H9 (cell line): ENCODE measurements at places on chromosomes 3 and 15.
A peak's percentile ranks its signal among the peaks of the same experiment; 100 is the strongest.

DNA sequence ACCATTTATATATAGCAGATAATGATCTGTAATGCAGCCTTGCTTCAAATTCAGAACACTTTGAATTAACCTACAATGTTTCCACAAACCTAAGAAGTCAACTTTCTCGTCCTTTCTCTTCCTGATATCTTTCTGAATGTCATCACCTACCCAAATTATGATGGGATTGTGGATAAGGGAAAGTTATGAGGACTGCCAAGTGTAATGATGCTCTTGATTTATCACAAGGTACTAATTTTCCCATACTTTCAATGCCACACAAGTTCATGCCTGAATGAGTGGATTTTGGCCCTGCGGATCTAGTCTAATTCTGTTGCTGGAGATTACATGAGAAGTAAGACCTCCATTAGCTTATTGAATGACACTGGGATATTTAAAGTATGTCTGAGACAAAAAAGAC lies 82.6 kb upstream of the NANOGP8 start:
- H3K27ac ChIP-seq, result no peak overlapping the region
- no peak for DNase-seq
- H3K4me1 ChIP-seq, result no peaks in the 10 kb centered on the region
- H3K4me3 ChIP-seq, result no peak overlapping the region
- no peaks in the 10 kb centered on the region for H3K27me3 ChIP-seq

- H3K36me3 ChIP-seq, result no peaks in the 10 kb centered on the region
- H3K4me1 ChIP-seq, result peaks cover 12% of the 10 kb centered on the region; the same call in 1 of the 2 replicates
- H3K4me3 ChIP-seq, result peak overlapping the region; percentile 91
- H3K27ac ChIP-seq, result no peak overlapping the region
- peak; percentile 47 for DNase-seq
Observed at GRCh38 chr3:53161820-53162671, 1.0 kb downstream of the PRKCD start.

- no peaks in the 10 kb centered on the region for H3K27me3 ChIP-seq
- no peak overlapping the region for H3K4me3 ChIP-seq
- peaks cover 2% of the 10 kb centered on the region; the same call in 1 of the 2 replicates for H3K4me1 ChIP-seq
- peaks cover 5% of the 10 kb centered on the region; the same call in 1 of the 2 replicates for H3K36me3 ChIP-seq
Observed at GRCh38 chr15:67125589-67126502, 60.4 kb downstream of the SMAD3 start.

GRCh38 chr3:102394517-102394916 lies 40.3 kb upstream of the ZPLD1 start:
- no peaks in the 10 kb centered on the region for H3K4me1 ChIP-seq
- H3K27ac ChIP-seq, result no peak overlapping the region
- H3K27me3 ChIP-seq, result no peaks in the 10 kb centered on the region

GRCh38 chr15:59200560-59200959 lies 6.1 kb upstream of the LDHAL6B start:
- no peak overlapping the region for H3K4me3 ChIP-seq
- no peaks in the 10 kb centered on the region for H3K27me3 ChIP-seq
- peaks cover 88% of the 10 kb centered on the region for H3K36me3 ChIP-seq
- H3K4me1 ChIP-seq, result no peaks in the 10 kb centered on the region
- no peak overlapping the region for H3K27ac ChIP-seq
- no peak for DNase-seq

GRCh38 chr3:34237946-34238345 lies 439.5 kb downstream of the PDCD6IP start:
- no peaks in the 10 kb centered on the region for H3K4me1 ChIP-seq
- DNase-seq, result no peak
- H3K27me3 ChIP-seq, result no peaks in the 10 kb centered on the region
- no peak overlapping the region for H3K27ac ChIP-seq

DNA sequence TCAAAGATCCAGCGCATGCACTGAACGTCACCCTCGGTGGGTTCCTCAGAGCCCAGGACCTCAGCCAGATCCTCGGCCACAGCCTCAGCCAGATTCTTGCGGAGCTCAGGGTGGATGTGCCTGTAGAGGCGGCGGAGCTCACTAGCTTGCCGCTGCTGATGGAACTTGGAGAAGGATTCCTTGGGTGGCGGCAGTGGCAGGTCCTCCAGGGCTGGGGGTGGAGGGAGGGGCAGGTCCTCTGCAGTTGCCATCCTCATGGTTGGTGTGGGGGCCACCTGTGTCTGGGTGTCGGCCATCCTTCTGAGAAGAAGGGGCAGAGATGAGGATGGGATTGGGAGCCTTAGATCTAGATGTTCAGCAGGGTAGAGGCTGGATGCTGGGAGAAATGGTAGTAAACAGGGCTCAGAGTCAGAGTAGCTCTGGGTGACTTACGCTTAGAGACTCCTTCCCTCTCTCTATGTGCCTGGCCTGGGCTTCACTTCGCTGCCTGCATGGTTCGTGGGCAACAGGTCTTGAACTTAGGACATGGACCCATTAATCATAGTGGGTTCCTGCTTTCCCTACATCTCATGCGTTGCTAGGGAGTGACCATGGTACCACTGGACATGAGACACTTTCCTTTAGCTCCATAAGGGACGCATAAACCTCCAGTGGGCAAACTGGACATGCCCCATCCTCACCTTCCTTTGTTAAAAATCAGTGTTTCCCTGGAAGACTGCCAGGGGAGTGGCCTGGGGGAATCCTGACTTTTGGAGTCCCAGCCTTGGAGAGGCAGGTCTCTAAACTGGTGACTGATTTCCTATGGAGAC lies 3.0 kb downstream of the XIRP1 start:
- DNase-seq, result peak; percentile 14
- H3K4me3 ChIP-seq, result no peak overlapping the region
- H3K27ac ChIP-seq, result no peak overlapping the region
- H3K27me3 ChIP-seq, result no peaks in the 10 kb centered on the region
- no peaks in the 10 kb centered on the region for H3K36me3 ChIP-seq
- peaks cover 4% of the 10 kb centered on the region; the same call in 1 of the 2 replicates for H3K4me1 ChIP-seq

DNA sequence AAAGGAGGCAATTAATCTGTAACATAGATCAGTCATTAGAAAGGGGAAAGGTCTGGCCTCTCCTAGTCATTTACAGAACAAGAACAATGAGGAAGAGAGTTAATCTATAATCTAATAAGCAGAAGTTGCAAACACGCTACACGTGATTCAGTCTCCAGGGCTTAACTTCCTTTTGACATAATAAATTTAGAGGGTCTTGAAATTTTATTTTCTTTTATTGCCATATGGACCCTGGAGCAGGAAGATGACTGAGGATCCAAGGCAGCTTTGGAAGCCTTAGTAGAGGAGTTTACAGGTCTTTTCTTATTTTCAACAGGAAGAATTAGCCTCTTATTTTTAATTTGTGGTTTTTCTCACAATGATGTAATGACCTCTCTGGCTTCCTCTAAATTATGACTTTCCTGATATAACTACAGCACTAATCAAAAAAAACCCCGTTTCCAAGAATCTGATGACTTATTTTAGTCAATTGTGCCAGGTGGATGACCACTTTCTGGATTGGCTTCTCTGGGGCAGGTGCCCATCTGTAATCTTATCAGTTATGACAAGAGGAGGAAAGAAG lies 32.2 kb downstream of the ADGRG7 start:
- H3K4me1 ChIP-seq, result no peaks in the 10 kb centered on the region
- DNase-seq, result no peak
- no peaks in the 10 kb centered on the region for H3K27me3 ChIP-seq
- H3K27ac ChIP-seq, result no peak overlapping the region
- H3K36me3 ChIP-seq, result no peaks in the 10 kb centered on the region
- no peak overlapping the region for H3K4me3 ChIP-seq

GRCh38 chr15:67808821-67809220 lies 16.5 kb upstream of the SKOR1 start:
- H3K4me3 ChIP-seq, result no peak overlapping the region
- H3K27ac ChIP-seq, result no peak overlapping the region
- H3K36me3 ChIP-seq, result no peaks in the 10 kb centered on the region
- peaks cover 2% of the 10 kb centered on the region; the same call in 1 of the 2 replicates for H3K4me1 ChIP-seq
- peak; percentile 12 for DNase-seq
- H3K27me3 ChIP-seq, result no peaks in the 10 kb centered on the region

DNA sequence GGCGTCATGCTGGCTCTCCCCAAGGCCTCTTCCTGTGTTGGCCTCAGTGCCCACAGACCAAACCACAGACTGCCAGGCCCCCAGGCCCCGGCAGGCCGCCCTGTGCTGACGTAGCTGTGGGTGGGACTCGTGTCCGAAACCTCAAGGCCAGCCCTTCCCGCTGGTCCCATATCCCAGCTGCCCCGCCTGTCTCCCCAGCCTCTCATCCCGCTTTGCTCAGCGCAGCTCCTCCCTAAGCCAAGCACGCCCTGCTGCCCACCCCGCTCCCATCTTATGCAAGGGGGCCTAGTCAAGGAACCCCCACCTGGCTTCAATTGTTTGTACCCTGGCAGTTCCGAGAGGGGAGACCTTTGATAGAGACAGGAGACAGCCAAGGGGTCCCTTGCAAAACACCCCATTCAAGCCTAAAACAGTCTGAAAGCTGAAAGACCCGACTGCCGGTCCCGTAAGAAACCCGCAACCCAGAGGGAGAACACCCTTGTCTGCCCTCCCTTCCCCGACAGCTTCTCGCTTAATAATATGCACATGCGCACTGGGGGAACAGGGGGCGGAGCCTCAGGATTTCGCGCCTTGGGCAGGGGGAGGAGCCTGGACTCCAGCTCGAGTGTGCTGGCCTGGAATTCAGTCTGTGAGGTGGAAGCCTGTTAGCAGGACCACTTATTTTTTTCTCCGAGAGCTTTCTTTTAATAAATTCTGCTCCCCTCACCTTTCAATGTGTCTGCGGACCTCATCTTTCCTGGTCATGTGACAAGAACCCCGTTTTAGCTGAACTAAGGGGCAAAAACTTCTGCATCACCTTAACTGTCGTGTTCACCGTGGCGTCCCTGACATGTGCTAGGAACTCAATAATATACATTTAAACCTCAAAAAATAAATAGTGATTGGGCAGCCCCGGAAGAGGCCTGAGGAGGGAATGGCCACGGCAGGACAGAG lies 17.2 kb downstream of the TNFAIP8L3 start:
- peak overlapping the region; percentile 36 for H3K4me3 ChIP-seq
- peak; percentile 91 for DNase-seq
- no peaks in the 10 kb centered on the region for H3K36me3 ChIP-seq

GRCh38 chr15:64443747-64444621 lies 16.4 kb upstream of the ZNF609 start:
- no peak for DNase-seq
- H3K36me3 ChIP-seq, result peaks cover 17% of the 10 kb centered on the region
- no peak overlapping the region for H3K4me3 ChIP-seq
- H3K27me3 ChIP-seq, result no peaks in the 10 kb centered on the region
- no peak overlapping the region for H3K27ac ChIP-seq

- peaks cover 38% of the 10 kb centered on the region for H3K36me3 ChIP-seq
- H3K27ac ChIP-seq, result no peak overlapping the region
- no peak overlapping the region for H3K4me3 ChIP-seq
- no peaks in the 10 kb centered on the region for H3K27me3 ChIP-seq
- no peaks in the 10 kb centered on the region for H3K4me1 ChIP-seq
Observed at GRCh38 chr3:82596805-82597204, 835.4 kb upstream of the GBE1 start.

DNA sequence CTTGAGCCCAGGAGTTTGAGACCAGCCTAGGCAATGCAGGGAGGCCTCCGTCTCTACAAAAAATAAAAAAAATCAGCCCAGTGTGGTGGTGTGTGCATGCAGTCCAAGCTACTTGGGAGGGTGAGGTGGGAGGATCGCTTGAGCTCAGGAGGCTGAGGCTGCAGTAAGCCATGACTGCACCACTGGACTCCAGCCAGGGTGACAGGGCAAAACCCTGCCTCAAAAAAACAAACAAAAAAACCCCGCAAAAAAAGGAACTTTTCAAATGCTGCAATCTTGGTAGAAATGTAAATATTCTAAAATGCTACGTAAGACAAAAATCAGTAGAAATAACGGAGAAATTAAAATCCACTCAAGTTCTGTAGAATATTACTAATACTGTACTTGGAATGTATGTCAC lies 108.1 kb upstream of the MELTF start:
- no peaks in the 10 kb centered on the region for H3K27me3 ChIP-seq
- DNase-seq, result no peak
- H3K4me3 ChIP-seq, result no peak overlapping the region
- H3K36me3 ChIP-seq, result peaks cover 38% of the 10 kb centered on the region
- no peak overlapping the region for H3K27ac ChIP-seq

DNA sequence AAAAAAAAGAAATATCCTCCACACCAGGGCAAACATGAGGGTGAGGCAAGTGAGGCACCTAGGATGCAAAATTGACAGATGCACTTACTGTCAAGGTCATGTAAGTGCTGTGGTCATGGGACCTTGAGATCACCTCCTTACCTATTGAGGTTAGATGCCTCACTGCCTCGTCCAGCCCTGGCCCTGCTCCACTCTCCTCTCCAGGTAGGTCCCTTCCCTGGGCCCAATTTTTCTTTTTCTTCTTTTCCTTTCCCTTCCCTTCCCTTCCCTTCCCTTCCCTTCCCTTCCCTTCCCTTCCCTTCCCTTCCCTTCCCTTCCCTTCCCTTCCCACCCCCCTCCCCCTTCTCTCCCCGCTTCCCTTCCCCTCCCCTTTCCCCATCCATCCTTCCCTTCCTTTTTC lies 71.1 kb upstream of the DLG1 start:
- H3K27ac ChIP-seq, result no peak overlapping the region
- no peaks in the 10 kb centered on the region for H3K36me3 ChIP-seq
- H3K4me1 ChIP-seq, result peaks cover 9% of the 10 kb centered on the region; the same call in 1 of the 2 replicates
- no peak for DNase-seq
- no peak overlapping the region for H3K4me3 ChIP-seq

- H3K27ac ChIP-seq, result no peak overlapping the region
- no peaks in the 10 kb centered on the region for H3K4me1 ChIP-seq
- H3K27me3 ChIP-seq, result no peaks in the 10 kb centered on the region
- H3K36me3 ChIP-seq, result no peaks in the 10 kb centered on the region
- H3K4me3 ChIP-seq, result no peak overlapping the region
Observed at GRCh38 chr3:118974356-118975097, 60.1 kb downstream of the IGSF11 start.

GRCh38 chr3:46097691-46098241 lies 70.5 kb upstream of the XCR1 start:
- DNase-seq, result no peak
- H3K4me3 ChIP-seq, result no peak overlapping the region
- H3K27me3 ChIP-seq, result no peaks in the 10 kb centered on the region

- no peaks in the 10 kb centered on the region for H3K4me1 ChIP-seq
- H3K27ac ChIP-seq, result no peak overlapping the region
- no peak for DNase-seq
- no peaks in the 10 kb centered on the region for H3K27me3 ChIP-seq
Observed at GRCh38 chr3:136366289-136366688, 116.1 kb downstream of the PCCB start.

DNA sequence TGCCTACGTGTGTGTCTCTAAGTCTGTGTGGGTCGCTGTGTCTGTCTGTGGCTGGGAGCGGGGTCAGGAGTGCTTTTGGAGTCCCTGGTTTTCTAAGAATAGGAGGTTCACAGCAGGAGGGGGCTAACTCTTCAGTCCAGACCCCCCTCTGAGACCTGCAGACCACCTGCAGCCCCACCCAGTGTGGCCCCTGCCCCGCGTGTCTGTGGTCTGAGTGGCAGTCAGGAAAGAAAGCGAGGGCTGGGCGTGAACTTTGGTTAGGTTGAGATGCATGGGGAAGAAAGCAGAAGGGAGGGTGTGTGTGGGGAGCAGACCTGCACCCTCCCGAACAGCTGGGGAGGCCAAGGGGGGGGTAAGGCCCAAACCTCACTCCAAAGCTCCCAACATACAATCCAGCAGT lies 144.9 kb upstream of the TPM1 start:
- H3K4me1 ChIP-seq, result peaks cover 8% of the 10 kb centered on the region; the same call in 1 of the 2 replicates
- no peak overlapping the region for H3K27ac ChIP-seq
- H3K27me3 ChIP-seq, result no peaks in the 10 kb centered on the region
- H3K36me3 ChIP-seq, result no peaks in the 10 kb centered on the region
- no peak for DNase-seq
